ENCODE measurements at places on chromosomes 3 and 15.
A peak's percentile ranks its signal among the peaks of the same experiment; 100 is the strongest.

GRCh38 chr3:34388830-34389229 is 590.4 kb downstream of the PDCD6IP start:
- no peak for DNase-seq

- no peak for DNase-seq
Measured at GRCh38 chr3:133761605-133762484, 15.7 kb downstream of the TF start.

- no peak for DNase-seq
Measured at GRCh38 chr3:165820671-165821123, 16.5 kb downstream of the BCHE start.

DNA sequence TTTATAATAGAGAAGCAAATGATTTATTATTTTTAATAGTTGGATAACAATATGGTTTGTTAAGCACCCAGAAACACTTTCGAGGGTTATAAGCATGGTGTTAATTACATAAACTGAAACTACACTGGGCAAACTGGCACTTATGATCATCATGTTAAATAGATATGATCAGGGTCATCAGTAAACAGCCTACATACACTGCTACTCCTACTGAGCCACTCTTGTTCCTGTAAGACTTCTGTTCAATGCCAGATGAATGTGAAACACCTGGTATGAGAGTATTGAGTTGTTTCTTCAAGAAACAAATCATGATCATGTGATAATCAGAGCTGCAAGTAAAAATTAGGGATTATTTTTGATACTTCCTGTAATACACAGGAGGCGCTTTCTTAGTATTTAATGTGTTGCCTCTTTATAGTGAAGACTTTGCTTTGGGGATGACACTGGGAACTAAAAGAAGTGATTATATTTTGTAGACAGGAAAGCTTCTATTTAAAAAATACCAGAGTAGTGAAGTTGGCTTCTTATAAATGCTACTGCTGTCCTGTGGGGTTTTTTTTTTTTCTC is 32.3 kb upstream of the UTS2B start:
- DNase-seq = no peak

DNA sequence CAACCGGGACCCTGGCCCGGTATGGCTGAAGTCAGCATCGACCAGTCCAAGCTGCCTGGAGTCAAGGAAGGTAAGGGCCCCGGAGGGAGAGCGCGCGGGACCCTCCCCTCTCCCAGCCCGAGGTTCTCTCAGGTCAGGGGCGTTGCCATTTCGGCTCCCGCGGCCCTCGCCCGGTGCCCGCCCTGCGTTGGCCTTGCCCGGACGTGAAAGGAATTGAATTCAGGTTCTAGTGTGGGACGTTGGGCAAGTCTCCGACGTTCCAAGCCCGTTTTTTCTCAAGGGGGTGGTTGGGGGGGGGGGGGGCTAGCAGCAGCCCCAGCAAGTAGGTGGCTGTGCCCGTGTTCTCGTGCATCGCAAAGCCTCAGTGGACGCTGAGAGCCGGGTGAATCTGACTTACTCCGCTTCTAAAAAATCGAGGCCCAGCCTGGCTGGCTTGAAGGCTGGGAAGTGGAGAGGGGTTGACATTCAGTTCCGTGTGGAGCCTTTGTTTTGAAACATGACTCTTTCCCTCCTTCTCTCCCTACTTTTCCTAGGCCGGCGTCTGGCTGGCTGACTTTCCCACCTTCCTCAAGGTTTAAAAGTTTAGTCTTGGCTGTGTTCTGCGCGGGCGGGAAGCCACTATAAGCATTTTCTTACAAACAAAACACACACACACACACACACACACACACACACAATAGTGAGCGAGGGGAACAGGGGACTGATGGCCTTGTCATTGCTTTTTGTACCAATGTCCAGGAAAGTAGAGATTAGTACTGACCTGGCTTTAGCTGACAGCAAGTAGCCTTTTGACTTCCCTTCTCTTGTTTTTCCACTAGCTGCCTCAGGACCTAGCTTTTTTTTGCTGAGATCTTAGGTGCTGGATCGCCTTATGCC is at the start of gene UTS2B:
TSS of gene UTS2B (minus strand) at position 873 of the 876 bp plus-strand sequence. CDS start 48,337 bp downstream, outside the sequence.
- DNase-seq = peak; percentile 4

GRCh38 chr15:76674883-76675282 is 230.3 kb downstream of the SCAPER start:
- no peak for DNase-seq

- DNase-seq = peak; percentile 65
Measured at GRCh38 chr15:74768771-74769342, 13.0 kb upstream of the CSK start.
